ENCODE measurements at places on chromosomes 6 and 20.
A peak's percentile ranks its signal among the peaks of the same experiment; 100 is the strongest.

DNA sequence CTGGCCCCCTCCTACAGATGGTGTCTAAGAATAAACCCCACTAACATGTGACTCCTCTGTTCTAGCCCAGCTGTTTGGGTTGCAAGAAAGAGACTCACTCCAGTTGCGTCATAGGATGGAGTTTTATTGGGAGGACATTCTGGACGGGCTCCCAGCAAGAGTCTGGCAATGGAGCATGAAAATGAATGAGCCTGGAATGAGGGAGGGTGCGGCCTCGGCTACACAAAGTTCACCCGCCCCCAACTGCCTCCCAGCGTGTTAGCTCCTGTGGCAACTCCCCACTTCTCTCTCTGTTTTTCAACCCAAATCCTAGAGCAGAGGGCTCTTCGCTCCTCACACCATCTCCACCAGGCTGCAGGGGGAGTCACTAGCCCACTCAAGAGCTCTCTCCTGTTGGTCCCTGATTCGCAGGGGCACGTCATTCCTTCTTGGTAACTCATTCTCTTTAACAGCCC lies 5.1 kb upstream of the ADAM33 start:
- peak; percentile 56 for DNase-seq

GRCh38 chr20:44722990-44723389 lies 7.8 kb downstream of the CCN5 start:
- DNase-seq, result no peak

DNA sequence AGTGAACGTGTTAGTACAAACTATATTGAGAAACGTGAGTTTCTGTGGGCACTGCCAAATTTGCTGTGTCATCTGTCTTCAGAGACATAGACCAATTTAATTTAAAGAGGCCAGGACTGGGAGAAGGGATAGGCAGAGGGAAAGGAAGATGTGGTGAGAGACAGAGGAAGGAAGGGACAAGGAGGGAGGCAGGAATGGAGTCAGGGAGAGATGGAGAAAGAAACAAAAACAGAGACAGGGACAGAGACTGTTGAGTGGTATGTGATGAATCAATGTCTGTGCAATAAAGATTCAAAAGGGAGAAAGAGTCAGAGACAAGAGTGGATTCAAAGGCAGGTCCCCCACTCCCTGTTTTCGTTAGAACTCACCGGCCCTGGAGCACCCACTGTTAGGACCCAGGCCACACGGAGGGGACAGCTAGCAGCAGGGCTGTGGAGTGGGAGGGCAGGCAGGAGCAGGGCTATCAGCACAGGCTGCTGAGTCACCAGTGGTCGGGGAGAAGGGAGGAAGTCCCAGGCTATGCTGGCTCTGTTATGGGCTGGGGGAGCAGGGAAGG lies 51.6 kb upstream of the CHD6 start:
- DNase-seq, result no peak

DNA sequence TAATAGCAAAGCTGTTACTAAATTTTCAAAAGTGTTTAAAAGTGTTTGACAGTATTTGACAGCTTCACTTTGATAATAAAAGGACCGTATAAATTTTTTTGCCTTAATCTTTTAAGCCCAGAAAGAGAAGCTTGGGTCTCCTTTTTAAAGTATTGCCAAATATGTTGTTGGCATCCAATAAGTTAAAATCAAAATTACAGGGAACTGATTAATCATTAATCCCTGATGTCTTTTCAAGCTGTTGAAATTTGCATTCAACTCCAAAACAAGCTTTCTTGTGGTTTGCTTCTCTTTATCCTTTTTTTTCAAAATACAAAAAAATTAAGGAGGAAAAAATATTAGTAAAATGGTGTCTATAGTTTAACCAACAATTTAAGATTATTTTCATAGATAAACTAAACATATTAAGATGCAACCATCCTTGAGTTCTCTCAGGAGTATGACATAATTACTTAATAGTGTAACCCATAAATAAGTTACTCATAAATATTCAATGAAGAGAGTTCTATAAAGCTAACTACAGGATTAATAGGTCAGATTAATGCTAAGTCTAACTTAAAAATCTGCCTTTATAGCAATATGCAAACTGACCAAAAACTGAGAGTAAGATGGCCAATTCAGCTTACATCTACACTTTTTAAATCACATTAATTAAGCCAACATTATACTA lies 27.0 kb upstream of the CALHM6 start:
- DNase-seq, result no peak

DNA sequence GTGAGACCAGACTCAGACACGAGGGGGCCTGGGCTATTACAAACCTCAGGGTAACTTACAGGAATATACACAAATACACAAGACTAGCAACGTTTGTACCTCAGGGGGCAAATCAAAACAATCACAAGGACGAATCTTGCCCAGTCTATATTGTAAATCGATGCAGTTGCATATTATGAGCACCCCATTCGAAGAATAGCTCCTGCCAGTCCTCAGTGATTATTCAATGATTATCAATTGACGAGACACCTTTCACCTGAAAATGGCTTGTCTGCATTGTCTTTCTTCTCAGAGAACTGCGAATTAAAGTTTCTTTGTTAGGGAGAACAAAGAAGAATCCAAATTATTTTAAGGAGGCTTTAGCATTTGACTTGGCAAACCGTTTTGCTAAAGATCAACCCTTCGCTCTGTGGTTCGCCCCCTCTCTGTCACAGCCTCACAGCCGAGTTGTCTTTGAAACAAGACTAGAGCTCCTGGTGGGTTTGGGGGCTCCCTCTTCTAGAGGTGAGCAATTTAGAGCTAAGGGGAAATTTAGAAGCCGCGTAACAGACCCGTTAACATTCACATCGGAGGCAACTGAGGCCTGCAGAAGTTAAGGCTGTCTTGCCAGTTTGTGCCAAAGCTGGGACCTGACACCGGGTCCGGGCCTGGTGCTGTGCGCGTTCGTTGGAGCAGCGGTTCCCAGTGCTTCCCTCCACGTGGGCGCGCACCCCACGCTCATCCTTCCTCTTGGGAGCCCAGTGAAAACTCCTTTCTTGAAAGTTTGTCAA lies 24.9 kb upstream of the MAP3K7 start:
- DNase-seq, result peak; percentile 65

GRCh38 chr20:22586645-22587310 lies 2.4 kb upstream of the FOXA2 start:
- DNase-seq, result peak; percentile 24

GRCh38 chr20:23655491-23656211 lies 17.9 kb upstream of the CST3 start:
- peak; percentile 67 for DNase-seq

GRCh38 chr6:34346175-34347119 lies 46.0 kb downstream of the NUDT3 start:
- DNase-seq, result no peak

GRCh38 chr6:170441316-170441715 lies 111.8 kb downstream of the PSMB1 start:
- peak; percentile 12 for DNase-seq

DNA sequence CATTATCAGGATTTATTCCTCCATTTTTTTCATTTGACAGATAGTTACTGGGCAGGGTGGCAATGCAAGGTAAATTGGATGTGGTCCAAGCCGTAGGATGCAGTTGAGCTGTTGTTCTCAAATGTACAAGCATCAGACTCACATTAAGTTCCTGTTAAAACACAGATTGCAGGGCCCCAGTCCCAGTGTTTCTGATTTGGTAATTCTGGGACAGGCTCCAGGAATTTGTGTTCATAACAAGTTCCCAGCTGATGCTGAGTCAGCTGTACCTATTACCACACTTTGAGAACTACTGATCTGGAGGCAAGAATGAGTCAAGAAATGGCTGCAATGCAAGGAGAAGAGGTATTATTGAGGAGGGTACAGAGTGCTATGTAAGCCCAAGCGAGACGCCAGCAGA lies 11.7 kb downstream of the TMEM244 start:
- DNase-seq, result no peak

DNA sequence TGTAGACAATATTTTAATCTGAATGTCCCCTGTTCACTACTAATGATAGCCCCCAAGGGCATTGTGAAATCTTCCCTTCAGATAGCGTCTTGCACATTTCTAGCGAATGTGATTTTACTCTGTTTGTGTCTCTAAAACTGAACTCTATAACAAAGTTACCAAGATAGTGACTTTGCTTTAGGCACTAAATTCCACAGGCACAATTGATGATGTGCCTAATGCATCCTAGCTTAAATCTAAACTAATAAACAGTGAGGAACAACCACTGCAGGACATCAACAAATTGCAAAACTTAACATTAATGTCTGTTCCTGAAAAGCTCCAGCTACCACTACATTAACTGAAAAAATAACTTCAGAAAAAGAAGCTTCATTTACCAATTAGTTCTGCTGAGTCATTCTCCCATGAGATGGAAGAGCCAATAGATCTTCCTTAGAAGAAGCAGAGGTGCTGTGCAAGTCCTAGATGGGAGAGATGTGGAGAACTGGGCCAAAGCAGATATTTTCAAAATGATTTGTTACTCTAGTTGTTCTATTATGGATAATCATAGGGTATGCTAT lies 1065.0 kb downstream of the EPHA7 start:
- DNase-seq, result no peak

- no peak for DNase-seq
Measured at GRCh38 chr6:111522393-111523020, 39.5 kb upstream of the REV3L start.

- no peak for DNase-seq
Measured at GRCh38 chr20:10651227-10651990, 22.4 kb downstream of the JAG1 start.

DNA sequence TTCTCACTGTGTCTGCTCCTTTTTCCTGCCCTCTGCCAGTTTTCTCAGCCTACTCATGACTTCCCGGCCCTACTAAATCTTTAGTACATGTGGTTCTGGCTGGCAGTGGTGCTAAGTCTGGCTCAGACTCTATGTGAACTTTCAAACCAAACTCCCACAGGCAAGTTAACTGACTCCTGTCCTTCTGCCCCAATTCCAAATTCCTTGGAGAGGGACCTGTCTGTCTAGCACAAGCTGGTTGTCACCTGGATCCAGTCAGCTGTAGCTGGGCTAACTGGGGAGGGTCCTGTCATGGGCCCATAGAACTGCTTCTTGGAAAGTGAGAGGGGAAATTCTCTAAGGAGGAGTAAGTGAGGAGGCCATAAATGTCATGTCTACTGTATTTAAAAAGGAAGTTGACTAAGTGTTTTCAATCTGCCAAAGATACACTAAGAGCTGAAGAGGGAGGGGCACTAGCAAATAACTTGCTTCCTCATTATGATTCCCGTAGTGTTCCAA lies 240.1 kb downstream of the KCNQ5 start:
- no peak for DNase-seq

- peak; percentile 67 for DNase-seq
Measured at GRCh38 chr20:17617212-17617867, 47.5 kb downstream of the DSTN start.

DNA sequence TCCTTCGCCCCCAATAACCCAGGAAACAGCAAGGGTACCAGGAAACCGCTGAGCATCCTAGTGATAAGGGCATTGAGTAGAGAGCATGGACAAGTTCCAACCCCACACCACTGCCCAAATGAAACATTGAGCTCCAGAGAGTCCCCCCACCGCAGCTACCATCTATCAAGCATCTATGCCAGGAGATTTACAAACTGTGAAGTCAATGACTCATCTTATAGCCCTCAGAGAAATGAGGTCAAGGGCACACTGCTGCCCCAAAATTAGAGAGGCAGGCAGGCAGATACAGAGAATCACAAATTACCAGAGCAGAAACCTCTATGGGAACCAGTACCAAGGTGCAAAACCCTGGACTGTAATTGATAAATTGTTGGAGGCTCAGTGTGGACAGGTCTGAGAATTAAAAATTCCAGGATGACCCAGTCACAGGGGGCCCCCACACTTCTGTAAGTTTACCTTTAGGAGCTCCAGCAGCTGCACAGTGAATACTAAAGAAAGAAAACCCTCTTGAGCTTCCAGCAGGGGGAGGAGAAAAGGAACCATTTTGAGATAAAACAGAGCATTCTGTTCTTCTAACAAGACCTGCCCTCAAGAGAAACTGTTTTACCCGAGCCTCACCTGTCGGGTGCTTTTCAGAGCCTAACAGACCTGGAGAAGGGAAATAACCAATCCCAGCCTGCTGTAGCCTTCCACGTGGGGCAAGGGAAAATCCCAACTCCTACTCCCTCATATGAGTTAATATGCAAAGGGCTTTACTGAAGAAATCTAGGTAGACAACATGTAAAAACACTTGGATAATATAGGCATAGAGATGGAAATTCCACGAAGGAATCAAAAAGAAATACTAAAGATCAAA lies 118.0 kb upstream of the ARID1B start:
- DNase-seq, result no peak

DNA sequence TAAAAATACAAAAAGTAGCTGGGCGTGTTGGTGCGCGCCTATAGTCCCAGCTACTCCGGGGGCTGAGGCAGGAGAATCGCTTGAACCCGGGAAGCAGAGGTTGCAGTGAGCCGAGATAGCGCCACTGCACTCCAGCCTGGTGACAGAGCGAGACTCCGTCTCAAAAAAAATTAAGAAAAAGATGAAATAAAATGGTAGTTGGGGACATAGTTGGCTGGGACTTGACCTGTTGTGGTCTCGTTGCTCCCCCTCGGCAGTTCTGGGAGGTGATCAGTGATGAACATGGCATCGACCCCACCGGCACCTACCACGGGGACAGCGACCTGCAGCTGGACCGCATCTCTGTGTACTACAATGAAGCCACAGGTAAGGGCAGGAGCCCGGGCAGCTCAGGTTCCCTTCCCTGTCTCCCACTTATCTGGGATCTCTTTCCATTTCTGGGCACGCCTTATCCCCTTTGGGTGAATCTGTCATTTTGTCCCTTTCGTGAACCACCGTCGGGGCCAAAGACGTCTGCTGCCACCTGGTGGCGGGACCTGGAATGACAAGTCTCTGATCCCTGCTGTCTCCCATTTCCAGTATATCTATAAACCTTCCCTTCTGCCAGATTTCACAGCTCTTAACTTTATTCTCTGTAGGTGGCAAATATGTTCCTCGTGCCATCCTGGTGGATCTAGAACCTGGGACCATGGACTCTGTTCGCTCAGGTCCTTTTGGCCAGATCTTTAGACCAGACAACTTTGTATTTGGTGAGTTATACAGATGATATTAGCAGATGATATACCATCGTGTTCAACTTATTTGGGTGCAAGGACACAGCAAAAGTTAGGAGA lies 2.3 kb downstream of the TUBB start:
- DNase-seq, result peak; percentile 72

DNA sequence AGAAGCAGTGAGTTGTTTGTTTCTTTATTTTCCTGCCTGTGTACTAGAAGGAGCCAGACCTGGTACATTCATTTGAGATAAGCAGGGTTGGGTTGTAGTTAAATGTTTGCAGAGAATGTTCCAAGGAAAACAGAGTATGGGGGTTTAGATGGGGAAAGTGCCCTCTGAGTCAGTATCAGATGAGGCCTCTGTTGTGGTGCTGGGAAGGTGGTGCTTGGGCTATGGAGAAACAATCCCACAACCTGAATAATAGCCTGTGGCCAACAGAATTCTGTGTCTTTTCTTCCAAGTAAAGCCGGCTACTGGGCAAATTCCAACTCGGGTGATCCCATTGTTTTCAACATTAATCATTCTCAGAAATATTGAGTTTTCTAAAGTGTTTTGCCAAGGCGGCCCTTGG lies 109.3 kb downstream of the RNF144B start:
- DNase-seq, result no peak

DNA sequence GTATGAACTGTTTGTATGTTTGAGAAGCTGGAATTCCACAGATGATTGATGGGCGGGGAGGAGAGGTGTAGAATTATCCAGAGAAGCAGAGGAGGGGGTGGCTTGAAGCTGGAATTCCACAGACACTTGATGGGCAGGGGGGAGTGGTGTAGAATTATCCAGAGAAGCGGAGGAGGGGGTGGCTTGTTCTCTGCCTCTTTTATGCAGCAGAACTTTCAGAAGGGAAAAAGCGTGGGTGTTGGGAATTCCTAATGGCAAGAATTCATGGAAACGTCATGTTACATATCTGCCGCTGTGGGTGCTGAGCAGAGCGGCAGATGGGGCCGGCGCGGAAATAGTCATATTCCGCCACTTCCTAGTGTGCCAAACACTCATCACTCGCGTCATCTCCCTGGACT lies 167.9 kb upstream of the KCNG1 start:
- DNase-seq, result no peak
